Activated T-cell treated with anti-CD3 and anti-CD28 coated beads, Interleukin-2, amount 50 U/mL, for 72 hours (primary cell): ENCODE measurements at places on chromosomes 12 and 14.

DNA sequence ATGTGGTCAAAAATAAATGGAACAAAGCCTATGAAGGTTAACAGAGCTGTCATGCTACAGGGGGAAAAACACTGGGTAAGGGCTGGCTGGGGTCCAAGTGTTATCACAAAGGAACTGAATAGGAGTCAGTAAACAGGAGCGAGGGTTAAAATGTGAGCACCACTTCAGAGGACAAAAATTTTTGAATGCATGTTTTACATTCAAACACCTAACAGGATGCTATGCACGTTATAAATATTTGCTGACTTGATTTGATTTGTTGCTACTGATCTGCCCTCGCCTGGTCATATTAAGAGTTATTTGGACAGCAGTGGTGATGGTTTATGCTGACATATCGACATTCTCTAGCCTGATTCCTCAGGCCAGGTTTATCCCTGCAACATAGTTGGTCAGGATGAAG is 7.4 kb upstream of the KTN1 start:
- DNase-seq = no peak

DNA sequence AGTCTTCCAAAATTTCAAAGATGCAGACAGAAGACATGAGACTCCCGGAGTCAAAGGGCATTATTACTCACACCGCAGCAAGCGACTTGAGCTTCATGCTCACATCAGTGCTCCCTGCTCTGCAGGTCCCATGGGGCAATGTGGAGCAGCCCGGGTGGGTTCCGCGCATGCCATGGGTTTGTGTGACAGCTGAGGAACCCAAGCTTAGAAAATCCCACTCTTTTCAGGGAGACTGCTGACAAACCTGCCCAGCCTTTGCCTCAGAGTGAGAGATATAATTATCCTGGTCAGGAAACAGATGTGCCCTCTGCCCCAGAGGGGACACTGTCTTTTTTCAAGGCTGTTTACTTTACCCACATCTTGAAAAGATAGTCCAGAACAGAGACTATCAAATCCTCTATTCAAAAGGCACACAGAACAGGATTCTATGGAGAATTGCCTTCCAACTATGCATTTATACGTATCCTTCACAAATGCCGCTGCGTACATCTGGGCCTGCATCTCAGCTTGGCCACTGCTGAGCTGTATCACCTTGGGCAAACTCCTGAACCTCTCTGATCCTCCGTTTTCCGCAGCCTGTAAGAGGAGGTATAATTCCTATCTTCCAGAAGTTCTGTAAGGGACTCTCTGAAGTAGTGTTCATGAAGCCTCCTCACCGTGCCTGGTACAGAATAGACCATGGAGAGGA is 16.0 kb downstream of the C14orf132 start:
- no peak for DNase-seq

DNA sequence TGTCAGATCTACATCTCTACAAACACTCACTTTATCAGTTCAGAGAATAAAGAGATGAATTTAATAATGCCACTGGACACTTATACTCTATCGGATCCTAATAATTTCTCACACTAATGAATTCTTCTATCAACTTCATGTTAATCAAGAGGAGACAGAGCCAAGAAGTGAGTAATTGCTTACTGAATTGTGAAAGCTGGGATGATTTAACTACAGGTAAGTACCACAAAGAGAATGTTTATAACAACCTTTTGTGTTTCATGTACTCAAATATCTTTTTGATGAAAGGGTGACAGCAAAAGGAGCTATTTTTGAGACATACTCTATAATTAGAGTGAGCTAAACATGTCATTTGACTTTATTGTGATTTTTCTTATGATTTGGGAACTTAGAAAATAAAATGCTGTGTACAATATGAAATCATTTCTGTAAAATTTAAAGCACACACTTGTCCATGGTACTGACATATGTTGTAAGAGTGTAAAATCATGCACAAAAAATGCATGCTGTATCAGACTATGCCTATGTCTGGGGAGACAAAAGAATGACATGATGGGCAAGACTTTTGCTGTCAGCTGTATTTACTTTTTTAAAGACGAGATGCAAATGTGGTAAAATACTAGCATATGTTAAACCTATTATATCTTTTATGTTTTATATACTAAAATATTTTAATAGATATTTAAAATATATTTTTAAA is 361.2 kb downstream of the CCER1 start:
- no peak for DNase-seq

DNA sequence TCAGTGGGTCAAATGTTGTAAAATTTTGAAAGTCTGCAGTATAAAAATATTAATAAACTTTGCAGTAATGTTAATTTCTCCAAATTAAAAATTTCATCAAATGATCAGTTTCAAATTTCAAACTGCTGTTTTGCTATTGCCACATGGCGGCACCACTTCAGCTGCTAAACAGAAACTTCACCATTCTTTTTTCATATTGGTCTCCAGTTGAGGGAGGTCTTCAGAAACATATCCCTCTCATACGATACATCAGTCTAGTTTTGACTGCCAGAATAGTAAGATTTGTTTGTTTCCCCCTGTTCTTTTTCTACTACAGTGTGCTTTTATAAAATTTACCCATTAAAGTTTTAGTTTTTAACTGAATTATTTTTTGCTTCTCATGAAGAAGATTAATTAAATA is 4.2 kb upstream of the TRHDE start:
- no peak for DNase-seq

- DNase-seq = no peak
Observed at GRCh38 chr12:101298426-101298825, 18.5 kb downstream of the UTP20 start.

- no peak for DNase-seq
Observed at GRCh38 chr12:58943079-58943478, 22.8 kb upstream of the LRIG3 start.

DNA sequence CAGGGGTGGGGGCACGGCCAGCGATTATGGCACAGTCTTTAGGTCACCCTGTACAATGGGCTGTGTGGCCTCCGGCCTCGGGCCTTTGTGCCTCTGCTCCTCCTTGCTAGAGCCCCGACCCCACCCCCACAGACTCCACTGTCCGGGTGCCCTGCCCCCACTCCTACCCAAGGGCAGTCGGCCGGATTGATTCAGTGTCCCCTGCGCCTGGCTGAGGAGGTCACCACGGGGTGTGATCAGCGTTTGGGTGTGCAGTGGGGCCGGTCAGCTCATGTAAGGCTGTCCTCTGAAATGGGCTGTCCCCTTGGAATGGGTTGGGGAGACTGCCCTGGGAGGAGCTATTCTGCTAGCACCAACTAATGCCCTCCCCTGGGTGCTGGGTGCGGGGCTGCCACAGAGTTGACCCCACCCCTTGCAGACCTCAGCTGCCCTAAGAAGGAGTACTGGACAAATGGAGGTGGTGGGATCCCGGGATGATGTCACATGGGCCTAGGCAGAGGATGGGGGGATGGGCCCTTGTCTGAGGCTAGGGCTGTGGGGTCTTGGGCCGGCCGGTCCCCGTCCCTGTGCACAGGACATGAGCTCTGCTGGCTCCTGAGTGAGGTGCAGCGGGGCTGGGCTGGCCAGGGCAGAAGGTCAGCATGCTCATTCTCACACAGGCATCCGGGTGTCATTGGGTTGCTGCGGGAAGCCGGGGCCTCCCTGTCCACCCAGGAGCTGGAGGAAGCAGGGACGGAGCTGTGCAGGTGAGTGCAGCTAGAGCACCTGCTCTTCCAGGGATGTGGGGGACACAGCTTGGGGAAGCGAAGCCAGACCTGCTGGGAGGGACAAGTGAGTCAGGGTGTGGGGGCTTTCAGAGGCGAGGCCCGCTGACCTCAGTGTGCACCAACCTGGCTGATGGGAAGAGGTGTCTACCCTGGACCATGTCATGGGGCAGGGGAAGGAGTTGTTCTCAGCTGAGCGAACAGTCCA is 23.4 kb downstream of the ASPG start:
- DNase-seq = no peak
